NCI-H345 (cell line): ENCODE measurements at places on chromosomes 3 and 15.

GRCh38 chr3:123448536-123449101, at the start of gene ADCY5:
Gene ADCY5 (minus strand): TSS chr3:123449090. CDS start chr3:123448545, 545 bp downstream.
- DNase-seq: no peak

GRCh38 chr3:165797551-165797950, 39.7 kb downstream of the BCHE start:
- DNase-seq: no peak

GRCh38 chr3:142213298-142213697, 12.1 kb downstream of the GK5 start:
- no peak for DNase-seq

GRCh38 chr15:33742800-33743199, 225.5 kb upstream of the CHRM5 start:
- DNase-seq: no peak

DNA sequence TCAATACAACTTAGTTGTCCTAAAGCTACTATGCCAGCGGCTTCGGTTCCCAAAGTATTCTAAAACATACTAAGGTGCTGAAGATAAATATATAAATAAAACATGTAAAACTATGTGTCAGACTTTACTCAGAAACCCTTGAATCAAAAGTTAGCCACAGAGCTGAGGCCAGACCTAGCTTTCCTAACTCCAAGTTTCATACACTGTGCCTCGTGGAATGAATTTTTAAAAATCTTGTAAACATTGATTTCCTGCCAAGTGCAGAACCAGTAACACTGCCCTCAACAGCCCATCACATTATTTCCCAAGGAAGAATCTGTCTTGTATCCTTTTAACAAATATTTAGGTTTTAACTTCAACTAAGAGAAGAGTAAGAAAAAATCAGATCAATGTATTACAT, 36.4 kb downstream of the TAMM41 start:
- no peak for DNase-seq

DNA sequence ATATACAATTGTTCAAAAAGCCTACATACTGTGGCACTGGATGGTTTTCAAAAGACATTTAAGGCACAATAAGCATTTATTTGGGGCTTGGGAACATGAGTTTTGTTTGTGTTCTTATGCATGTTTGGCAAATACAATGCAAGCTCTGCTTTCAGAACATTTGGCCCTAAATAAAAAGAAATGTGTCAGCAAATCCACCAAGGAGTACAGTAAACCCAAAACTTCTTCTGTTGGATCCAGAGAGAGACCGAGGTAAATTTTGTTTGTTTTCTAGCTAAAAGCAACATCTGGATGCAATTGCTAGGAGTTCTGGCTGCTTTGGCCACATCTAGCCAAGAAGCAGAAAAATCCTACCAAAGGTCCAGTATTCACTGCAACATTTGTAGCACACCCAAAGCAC, 168.8 kb downstream of the DCLK3 start:
- no peak for DNase-seq

- DNase-seq: no peak
These were observed 364.0 kb upstream of the RBMS3 start for GRCh38 chr3:28916713-28917499.

GRCh38 chr3:40162616-40163015, 146.9 kb upstream of the EIF1B start:
- no peak for DNase-seq

DNA sequence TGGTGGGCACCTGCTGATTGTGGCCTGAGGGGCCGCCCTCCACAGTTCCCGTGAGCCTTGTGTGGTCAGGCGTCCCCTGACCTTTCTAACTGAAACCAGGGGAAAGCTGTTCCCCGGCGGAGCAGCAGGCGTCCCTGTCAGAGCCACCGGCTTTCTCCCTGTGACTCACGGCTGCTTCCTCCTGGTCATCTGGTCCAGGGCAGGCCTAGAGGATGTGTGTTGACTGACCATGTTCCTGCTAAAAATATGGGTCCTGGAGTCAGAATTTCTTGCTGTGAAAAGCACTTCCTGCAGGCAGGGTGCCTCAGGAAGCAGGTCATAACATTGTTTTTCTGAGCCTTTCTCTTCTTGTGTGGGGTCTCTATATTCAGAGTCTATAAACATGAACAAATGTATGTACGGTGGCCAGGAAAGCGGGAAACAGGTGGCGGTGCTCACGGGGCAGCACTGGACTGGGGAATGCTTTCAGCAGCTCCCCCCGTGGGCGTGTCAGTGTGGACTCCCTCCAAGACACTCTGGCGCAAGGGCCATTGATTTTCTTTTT, 38.4 kb upstream of the CGNL1 start:
- no peak for DNase-seq

GRCh38 chr15:77993374-77993911, 84.1 kb downstream of the TBC1D2B start:
- no peak for DNase-seq

DNA sequence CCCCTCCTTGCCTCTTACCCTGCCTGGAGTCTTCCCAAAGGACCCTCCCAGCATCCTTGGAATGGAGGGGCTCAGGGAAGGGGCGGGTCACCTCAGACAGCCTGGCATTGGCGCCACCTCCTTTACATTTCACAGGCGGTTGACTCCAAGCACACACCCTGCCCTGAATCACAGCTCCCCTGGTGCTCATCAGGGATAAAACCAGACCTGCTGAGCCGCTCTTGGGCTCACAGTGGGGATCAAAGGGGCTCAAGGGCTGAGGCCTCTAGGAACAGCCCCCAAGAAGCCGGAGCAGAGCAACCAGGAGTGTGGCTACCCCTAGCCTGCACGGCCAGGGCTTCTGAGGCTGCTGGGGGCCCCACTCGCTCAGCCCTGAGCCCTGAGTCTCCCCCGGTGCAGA, 16.6 kb downstream of the LINGO1 start:
- DNase-seq: no peak

GRCh38 chr3:53223025-53223424, 32.8 kb downstream of the TKT start:
- DNase-seq: no peak

DNA sequence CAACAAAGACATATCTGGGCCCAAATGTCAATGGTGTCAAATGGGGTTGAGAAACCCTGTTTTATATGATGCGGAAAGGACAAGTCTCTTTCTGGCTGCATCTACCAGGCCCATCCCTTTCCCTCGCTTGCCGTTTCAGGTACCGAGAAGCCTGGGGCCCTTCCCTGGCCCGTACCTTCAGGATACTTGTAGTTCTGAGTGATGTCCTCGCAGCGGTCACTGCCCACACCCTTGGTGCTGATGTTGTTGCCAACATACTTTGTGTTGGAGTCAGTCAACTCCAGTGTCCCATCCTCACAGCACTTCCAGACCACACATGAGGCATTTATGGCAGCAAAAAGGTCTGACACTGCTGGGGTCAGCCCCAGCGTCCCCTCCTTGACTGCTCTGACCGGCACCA, 13.8 kb downstream of the EPB42 start:
- DNase-seq: no peak

- no peak for DNase-seq
These were observed 542.7 kb upstream of the MDFIC2 start for GRCh38 chr3:70855149-70855548.

GRCh38 chr15:32778391-32779176, 60.8 kb downstream of the GREM1 start:
- DNase-seq: no peak

GRCh38 chr3:115646027-115646690, 22.8 kb downstream of the GAP43 start:
- DNase-seq: no peak

- no peak for DNase-seq
These were observed 226.9 kb downstream of the ADAMTS9 start for GRCh38 chr3:64460877-64461276.

- no peak for DNase-seq
These were observed 195.8 kb downstream of the CBLB start for GRCh38 chr3:105672996-105673395.

DNA sequence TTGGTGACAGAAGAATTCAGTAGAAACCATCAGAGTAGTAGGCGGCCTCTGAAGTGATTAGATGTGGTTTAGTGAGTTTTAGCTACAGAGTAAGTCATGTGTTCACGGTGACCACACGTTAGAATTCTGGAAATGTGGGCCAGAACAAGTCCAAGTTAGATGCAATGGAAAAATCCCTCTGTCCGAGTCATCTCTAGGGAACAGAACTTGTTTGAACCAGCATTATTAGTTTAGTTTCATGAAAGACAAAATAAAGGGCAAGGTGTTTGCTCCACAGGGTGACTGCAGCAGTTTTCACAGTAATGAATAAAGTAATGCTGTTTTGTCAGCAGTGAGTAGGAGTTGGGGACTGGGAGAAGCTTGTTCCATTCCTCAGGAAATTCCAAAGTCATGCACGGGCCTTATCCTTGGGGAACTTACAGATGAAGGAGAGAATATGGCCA, 100.2 kb downstream of the CGNL1 start:
- DNase-seq: no peak

DNA sequence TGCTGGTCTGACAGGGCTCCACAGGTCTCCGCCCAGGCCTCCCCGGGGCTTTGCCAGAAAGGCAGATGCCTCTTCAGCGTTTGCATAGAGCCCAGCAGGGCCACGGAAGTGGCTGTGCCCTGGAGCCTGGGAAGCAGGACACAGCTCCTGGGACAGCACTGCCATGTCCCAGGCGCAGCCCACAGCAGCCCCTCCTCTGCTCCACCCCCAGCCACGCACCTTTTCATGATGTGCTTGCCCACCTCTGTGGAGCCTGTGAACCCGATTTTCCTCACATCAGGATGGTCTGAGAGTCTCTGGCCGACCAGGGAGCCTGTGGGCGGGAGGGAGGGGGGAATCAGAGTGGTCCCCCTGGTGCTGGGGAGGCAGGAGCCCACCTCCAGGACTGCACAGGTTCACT, 33.9 kb upstream of the SLC41A3 start:
- DNase-seq: no peak

- no peak for DNase-seq
These were observed 4.5 kb upstream of the PARP15 start for GRCh38 chr3:122572940-122573412.

DNA sequence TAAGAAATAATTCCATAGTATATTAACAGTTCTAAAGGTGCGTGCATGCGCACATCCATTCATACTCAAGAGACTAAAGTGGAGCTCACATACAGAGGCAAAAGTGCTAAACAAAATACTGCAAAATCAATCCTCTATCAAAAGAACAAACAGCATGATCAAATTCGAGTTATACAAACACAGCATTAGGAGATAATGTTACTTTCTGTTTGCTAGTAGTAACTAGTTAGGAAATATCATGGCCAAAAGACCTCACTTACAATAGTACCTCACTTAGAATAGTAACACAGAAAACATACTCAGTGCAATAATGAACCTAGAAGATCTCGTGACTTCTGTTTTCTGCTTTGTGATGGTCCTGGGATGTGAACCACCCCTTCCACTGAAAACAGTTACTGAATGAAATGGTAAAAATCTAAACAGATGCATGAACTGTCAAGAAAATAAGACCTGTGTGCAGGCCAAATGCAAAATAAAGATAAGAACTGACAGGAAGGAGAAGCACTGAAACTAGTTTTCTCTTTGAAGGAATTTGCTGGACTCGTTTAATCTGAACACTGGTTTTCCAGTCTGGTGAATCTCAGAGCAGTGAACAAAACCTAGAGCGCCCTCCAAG, 20.9 kb upstream of the CEMIP start:
- no peak for DNase-seq

DNA sequence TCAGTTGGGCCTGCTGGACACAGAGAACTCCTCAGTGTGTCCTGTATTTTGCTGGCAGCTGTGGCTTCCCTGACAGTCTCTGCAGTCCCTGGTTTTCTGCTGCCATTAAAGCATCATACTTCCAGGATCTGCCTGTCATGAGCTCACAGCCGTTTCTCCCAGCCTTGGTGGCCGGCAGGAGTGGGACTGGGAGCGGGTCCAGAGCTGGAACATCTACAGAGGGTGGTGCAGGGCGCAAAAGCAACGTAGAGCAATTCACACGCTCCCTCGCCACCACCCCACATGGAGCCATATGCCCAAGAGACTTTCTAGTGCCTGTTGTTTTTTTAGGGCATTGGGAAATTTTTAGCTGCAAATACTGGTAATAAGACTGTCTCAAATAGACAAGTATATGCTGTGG, 33.6 kb downstream of the ABTB1 start:
- no peak for DNase-seq

GRCh38 chr15:51846463-51847230, 17.2 kb downstream of the TMOD3 start:
- no peak for DNase-seq

DNA sequence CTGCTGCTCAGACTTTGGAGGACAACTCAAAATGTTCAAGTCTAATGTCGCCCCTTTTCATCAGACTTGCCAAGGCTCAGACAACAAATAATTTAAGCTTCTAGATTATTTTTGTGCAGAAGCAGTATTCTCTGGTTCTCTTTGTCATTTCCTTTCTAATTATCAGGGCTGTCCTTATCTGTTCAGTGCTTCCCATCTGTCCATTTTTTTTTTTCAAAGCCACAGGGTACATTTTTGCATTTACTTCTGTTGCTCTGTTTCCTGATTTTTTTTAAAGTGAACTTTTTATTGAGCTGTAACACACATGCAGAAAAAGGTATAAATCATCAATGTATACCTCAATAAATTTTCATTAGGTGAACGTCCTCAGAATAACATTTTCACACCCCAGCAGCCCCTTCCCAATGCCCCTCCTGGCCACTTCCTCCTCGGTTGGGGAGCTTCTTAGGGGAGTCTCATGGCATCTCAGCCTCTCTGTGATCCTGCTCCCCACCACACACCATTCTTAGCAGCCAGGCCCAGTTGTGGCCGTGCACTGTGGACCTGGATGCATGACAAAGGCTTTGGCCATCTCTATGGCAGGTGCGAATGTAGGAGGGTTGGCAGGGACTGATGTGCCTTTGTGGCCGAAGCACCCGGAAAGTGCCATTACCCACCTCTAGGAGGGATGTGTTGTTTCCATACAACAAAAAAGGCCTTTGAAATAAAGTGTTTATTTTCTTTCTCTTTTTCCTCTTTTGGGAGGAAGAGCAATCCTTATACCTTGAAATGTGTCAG, 303.5 kb upstream of the LRRFIP2 start:
- DNase-seq: no peak

- DNase-seq: no peak
These were observed 221.7 kb downstream of the PDCD6IP start for GRCh38 chr3:34020170-34020569.

DNA sequence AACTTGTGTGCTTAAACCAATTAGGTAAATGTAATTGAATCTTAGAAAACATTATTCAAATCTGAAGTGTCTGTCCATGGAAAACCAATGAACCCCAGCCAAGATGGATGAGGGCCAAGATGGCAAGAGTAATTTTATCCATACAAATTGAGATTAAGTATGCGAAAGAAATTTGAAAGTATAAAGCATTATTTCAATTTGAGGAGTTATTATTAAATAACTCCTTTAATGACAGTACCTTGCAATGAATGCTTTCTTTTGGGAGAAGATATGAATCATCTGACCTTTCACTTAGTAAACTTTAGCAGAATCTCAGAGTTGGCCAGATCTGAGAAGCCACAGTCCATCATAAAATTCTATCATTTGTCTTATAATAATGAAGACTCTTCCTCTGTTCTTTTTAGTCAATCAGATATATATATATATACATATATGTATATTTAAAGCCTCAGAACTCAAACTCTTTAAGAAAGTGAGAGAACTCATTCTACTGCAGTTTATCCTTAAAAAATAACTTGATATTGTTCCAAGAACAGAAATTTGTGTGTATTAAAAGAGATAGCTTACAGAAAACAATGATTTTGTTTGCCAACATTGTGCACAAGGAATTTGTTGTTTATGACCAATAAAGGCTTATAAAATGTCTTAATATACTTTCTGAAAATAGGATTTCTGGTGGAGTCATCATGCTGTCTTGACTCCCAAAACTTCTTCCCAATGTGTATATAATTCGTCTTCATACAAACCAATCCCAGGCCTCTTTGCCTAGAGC, 434.8 kb upstream of the THBS1 start:
- DNase-seq: no peak

- DNase-seq: no peak
These were observed 33.7 kb downstream of the TLE3 start for GRCh38 chr15:70063980-70064379.
